ENCODE measurements at places on chromosomes 12 and 14.

GRCh38 chr12:46446645-46447044 lies 74.1 kb upstream of the SLC38A2 start:
- no peak for DNase-seq

GRCh38 chr12:42812871-42813270 lies 223.3 kb upstream of the PRICKLE1 start:
- DNase-seq, result no peak

- DNase-seq, result no peak
These were observed 18.4 kb downstream of the RAD52 start for GRCh38 chr12:931060-931459.

- no peak for DNase-seq
These were observed 11.2 kb downstream of the TTC8 start for GRCh38 chr14:88835661-88836060.
